ENCODE measurements at places on chromosomes 3 and 15.
A peak's percentile ranks its signal among the peaks of the same experiment; 100 is the strongest.

- DNase-seq, result no peak
Observed at GRCh38 chr3:39850716-39851032, 41.3 kb downstream of the MYRIP start.

GRCh38 chr3:13653631-13654279, 104.8 kb downstream of the FBLN2 start:
- no peak for DNase-seq

GRCh38 chr3:32056559-32057290, 49.7 kb upstream of the GPD1L start:
- no peak for DNase-seq

DNA sequence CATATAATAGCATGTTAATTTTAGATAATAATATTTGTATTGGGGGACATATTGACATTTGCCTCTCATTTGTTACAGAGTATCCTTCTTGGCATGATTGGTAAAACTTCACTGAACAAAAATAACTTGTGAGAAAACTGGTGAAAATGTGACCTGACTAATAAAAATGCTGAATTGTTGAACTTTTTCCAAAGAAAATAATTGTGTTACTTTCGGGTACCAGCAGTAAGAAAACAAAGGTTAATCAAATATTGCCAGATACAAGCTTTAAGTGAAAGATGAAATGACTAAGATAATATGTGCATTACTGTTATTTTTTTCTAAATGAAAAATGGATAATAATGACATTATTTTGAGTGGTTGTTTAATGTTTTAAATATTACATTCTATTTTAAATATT, 15.2 kb downstream of the SLC12A1 start:
- no peak for DNase-seq

GRCh38 chr3:16132928-16133327, 41.6 kb upstream of the GALNT15 start:
- DNase-seq, result peak; percentile 31

DNA sequence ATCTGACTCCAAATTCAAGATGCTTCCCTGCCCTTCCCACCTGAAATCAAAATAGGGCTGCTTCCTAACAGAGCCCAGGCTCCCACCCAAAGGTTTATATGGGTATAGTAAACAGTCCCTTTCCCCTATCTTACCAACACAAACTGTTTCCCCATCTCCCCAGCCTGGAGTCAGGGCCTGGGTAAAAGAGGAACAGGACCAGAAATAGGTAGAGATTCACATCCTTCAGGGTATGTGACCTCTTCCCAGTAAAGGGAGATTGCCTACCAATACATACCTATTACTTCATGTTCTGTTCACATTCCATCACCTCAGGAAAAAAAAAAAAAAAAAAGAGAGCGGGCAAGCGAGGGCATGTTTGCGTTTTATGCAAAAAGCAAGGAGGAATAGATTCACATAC, 9.7 kb upstream of the SHF start:
- DNase-seq, result no peak

GRCh38 chr3:97952280-97952679, 20.0 kb downstream of the RIOX2 start:
- peak; percentile 47 for DNase-seq

- DNase-seq, result no peak
Observed at GRCh38 chr15:86892774-86893449, 813.2 kb downstream of the AGBL1 start.

GRCh38 chr15:70629735-70630273, 133.6 kb downstream of the UACA start:
- no peak for DNase-seq

DNA sequence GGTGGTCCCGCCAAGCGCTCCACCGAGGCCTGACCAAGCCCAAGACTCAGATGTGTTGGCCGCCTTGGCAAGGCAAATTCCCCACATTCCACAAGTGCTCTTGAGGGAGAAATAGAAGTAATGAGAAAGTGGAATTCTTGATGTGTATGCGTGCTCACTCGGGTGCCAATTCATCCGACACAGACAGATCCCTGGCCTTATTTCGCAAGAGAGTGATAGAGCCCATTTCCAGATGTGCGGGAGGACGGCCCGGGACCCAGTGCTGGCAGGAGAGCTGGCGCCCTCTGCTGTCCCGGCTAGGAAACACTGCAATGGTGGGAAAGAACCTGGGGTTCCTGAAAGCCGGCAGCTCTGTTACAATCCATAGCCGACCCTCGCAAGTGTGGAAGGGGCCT, 76.0 kb downstream of the HMG20A start:
- peak; percentile 92 for DNase-seq

GRCh38 chr3:114590309-114591047, 296.6 kb downstream of the TIGIT start:
- DNase-seq, result no peak

- DNase-seq, result no peak
Observed at GRCh38 chr3:37980462-37981347, 9.9 kb upstream of the VILL start.

DNA sequence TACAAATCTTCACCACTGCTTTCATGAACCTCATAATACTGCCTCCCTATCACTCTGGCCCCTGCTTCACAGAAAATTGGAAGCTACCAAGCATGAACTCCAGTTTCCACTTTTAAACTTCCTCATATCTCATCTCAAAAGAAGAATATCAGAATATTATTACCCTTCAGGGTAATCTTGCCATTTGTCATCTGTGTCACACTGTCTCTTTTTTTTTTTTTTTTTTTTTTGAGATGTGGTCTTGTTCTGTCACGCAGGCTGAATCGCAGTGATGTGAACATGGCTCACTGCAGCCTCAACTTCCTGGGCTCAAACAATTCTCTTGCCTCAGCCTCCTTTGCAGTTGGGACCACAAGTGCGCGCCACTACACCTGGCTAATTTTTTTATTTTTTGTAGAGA, 80.4 kb upstream of the TCF12 start:
- DNase-seq, result no peak

DNA sequence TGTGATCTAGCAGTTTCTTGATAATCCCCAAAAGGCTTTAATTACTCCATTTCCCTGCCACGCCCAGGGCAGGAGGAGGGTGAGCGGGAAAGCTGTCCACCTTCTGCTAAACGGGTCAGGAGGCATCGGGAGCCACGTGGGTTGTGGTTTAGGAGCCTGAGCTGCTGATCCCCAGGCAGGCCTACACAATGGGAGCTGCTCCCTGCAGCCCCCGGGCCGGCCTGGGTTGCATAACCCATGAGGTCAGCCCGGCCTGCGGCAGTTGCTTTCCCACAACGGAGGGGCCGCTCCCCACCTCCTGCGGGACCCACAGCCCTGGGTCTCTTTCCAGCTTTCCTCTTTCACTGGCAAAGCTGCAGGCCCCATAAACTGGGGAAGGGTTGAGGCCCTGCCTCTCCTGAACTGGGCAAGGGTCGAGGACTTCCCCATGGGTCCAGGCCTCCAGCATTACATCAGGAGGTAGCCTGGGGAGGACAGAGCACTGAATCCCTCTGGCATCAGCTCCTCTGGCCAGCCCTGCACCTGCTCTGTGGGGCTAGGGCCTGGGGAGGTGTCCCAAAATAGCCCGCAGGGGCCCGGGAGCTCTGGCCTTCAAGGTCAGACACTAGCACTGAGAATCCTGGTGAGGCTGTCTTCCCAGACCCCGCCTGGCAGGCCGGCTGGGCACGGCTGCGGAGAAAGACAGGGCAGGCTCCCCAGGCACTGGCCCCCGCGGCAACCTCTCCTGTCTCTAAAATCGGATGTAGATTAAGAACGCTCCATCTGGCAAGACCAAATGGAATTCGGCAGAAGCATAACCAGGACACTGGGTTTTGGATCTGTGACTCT, 47.3 kb downstream of the ZDHHC19 start:
- DNase-seq, result no peak

GRCh38 chr15:67556976-67557570, 14.6 kb downstream of the MAP2K5 start:
- no peak for DNase-seq

- peak; percentile 58 for DNase-seq
Observed at GRCh38 chr15:45307230-45307924, 55.3 kb downstream of the SLC28A2 start.

DNA sequence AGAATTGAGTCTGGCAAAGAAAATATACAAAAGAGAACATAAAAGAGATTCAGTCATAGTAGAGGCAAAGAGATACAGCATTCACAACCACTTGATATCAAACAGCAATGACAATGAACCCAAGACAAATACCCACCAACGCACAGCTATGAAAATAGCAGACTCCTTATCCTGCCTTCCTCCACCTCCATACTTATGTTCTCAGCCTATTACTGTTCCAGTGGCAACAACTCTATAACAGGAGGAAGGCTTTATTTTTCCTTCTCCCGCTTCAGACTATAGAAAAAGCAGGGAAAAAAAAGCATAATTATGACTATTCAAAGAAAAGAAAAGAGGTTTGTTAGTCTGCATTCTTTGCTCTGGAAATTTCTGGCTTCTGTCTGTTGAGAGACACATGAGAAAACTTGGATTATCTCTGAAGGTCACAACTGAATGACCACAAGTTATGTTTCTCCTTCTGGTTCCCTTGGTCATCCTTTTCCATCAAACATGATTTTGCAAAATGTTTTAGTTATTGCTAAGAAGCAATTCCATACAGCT, 81.2 kb upstream of the PLXND1 start:
- DNase-seq, result no peak

- DNase-seq, result peak; percentile 25
Observed at GRCh38 chr15:74657846-74658245, 38.0 kb downstream of the EDC3 start.

DNA sequence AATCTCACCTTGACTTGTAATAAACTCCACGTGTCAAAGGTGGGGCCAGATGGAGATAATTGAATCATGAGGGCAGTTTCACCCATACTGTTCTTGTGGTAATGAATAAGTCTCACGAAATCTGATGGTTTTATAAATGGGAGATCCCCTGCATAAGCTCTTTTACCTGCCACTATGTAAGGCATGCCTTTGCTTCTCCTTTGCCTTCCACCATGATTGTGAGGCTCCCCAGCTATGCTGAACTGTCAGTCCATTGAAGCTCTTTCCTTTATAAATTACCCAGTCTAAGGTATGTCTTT, 45.5 kb downstream of the SUCNR1 start:
- DNase-seq, result no peak

DNA sequence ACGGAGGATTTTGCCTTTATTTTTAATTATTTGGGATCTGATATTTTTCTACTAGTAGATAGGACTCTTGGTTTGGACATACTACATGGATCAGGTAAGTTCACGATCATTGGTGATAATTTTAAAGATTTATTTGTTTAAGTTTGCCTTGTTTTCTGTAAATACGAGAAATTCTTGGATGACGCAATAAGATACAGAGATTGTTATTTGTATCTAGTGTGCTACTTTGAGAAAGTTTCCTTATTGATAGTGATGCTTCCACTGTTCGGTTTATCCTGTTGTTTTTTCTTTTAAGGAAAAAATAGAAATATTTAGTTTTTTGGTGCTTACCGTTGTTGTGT, 577 bp downstream of the CHD2 start:
- no peak for DNase-seq

DNA sequence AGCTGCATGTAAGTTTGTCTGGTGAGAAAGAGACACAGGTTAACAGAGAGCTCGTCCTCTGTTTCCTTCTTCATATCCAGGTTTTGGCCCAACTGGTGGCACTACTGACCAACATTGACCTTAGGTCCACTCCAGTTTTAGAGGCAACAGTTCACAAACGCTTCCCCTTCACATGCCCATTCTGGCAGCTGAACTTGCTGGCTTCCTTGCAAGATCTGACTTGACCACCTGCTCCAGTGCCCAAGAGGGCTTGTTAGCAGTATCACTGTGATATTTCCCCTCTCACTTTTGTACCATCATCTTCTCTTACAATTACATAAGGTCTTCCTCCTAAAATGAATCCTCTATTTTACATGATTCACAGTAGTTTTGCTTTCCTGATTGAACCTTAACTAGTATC, 71.3 kb downstream of the CNTN6 start:
- DNase-seq, result no peak

GRCh38 chr3:10329495-10330015, 8.6 kb upstream of the SEC13 start:
- DNase-seq, result no peak

DNA sequence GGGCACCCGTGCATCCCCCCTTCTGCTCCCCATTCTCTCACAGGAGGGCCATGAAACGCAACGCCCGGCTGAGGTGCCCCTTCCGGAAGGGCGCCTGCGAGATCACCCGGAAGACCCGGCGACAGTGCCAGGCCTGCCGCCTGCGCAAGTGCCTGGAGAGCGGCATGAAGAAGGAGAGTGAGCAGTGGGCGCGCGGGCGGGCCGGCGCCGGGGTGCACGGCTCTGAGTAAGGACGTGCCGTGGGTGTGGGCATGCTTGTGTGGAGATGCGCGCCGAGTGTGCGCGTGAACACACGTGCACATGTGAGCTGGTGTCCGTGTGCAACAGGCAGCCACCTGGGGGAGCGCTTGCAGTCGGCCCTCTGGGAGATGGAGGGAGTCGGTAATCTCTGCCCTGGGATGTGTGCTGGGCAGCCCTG, 28.1 kb downstream of the NR1I2 start:
- DNase-seq, result peak; percentile 55

- no peak for DNase-seq
Observed at GRCh38 chr3:90007778-90008499, 900.5 kb downstream of the EPHA3 start.

DNA sequence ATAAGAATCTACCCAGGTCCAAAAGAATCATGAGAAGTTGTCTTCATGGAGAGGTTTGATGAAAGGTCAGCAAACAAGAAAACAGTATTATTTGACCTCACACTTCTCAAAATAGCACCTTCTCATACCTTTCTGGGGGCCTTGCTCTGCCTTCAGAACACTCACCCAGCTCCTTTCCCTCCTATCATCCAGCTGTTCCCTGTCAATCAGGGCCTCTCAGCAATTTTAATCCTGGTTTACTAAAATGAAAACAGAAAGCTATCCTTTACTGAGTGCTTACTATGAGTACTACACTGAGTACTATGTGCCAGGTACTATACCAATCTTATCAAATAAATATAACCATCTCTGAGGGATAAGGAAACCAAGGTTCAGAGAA, 138.6 kb downstream of the GAP43 start:
- no peak for DNase-seq

GRCh38 chr15:70071799-70072198, 25.9 kb downstream of the TLE3 start:
- no peak for DNase-seq

GRCh38 chr3:161770484-161771386, 274.1 kb downstream of the OTOL1 start:
- no peak for DNase-seq

GRCh38 chr3:38576131-38576525, 73.4 kb downstream of the SCN5A start:
- no peak for DNase-seq
